ENCODE measurements at places on chromosomes 3 and 15. TPM values are rescaled to one million over a fixed set of nuclear protein-coding genes. Genes with fewer than 3 reads are reported as not detected.

- H3K36me3 ChIP-seq: no peaks in the 10 kb centered on the region
- H3K4me3 ChIP-seq: no peak overlapping the region
- no peak overlapping the region for H3K27ac ChIP-seq
- no peaks in the 10 kb centered on the region for H3K4me1 ChIP-seq
- no peaks in the 10 kb centered on the region for H3K27me3 ChIP-seq
- no peak for DNase-seq
Observed at GRCh38 chr3:6281662-6282061, 579.3 kb upstream of the GRM7 start.

GRCh38 chr3:31232055-31233025 is 300.4 kb upstream of the STT3B start:
- H3K4me3 ChIP-seq: no peak overlapping the region
- DNase-seq: no peak
- no peaks in the 10 kb centered on the region for H3K27me3 ChIP-seq
- no peak overlapping the region for H3K27ac ChIP-seq

DNA sequence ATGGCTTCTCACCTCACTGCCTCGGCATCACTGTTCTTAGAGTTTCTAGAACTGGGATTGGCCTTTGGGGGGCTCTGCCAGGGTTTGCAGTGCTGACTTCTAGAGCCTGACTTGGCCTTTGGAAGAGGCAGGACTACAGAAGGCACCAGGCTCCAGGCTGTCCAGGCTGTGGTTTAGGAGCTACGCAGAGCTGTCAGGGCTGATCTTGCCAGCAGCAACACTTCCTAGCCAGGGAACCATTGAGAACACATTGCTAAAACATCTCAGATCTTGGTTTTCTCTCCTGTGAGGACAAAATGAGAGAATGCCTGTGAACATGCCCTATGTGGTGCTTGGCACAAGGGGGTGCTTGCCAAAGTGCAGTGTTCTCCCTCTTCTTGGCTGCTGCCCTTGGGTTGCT is 34.6 kb upstream of the APEH start:
- no peaks in the 10 kb centered on the region for H3K36me3 ChIP-seq
- H3K27ac ChIP-seq: no peak overlapping the region
- H3K4me1 ChIP-seq: no peaks in the 10 kb centered on the region
- DNase-seq: no peak
- H3K27me3 ChIP-seq: no peaks in the 10 kb centered on the region

DNA sequence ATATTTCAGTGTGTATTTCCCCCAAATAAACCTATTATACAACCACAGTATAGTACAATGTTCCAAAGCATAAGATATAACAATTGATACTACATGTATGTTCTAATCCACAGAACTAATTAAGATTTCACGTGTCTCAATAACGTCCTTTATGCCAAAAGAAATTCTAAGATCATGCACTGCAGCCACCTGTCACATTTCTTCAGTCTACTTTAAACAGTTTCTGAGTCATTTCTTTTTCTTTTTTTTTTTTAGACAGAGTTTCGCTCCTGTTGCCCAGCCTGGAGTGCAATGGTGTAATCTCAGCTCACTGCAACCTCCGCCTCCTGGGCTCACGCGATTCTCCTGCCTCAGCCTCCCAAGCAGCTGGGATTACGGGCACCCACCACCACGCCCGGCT is 190.2 kb downstream of the STAG1 start:
- H3K27ac ChIP-seq: no peak overlapping the region
- H3K4me3 ChIP-seq: no peak overlapping the region
- no peaks in the 10 kb centered on the region for H3K27me3 ChIP-seq
- H3K36me3 ChIP-seq: peaks cover 1% of the 10 kb centered on the region
- DNase-seq: no peak

DNA sequence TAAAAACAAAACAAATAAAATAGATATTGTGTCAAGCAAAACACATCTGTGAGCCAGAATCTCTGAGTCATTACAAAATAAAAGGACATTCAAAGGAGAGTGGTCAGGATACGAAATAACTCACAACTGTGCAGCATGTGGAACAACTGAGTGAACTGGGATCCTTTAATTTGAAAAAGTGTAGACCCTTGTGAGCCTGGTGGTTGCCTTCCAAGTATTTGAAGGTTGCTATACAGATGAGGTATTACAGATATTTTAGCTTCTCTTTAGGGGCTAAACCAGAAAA is 26.7 kb downstream of the KCNMB2 start:
- no peaks in the 10 kb centered on the region for H3K4me1 ChIP-seq
- DNase-seq: no peak
- H3K4me3 ChIP-seq: no peak overlapping the region
- H3K27ac ChIP-seq: no peak overlapping the region
- no peaks in the 10 kb centered on the region for H3K27me3 ChIP-seq
- H3K36me3 ChIP-seq: no peaks in the 10 kb centered on the region

DNA sequence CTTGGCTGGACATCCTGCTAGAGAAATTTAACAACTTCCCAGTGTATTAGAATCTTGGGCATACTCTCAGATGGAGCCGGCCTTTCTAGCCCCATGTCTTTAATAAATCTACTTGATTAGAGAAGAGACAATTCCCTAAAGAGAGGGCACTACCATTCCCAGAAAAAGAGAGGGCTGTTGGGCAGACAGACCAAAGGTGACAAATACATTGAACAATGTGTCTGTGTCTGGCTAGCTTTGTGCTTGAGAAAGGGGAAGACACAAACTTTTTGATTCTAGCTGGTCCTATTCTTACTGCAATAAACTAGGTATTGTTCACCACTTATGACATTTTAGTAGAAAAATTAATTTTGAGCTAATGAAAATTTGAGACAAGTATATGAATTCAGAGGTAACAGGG is 57.7 kb downstream of the DUT start:
- no peaks in the 10 kb centered on the region for H3K4me1 ChIP-seq
- no peak for DNase-seq
- no peaks in the 10 kb centered on the region for H3K27me3 ChIP-seq
- no peak overlapping the region for H3K27ac ChIP-seq

- H3K4me3 ChIP-seq: peak overlapping the region; percentile 34
- DNase-seq: no peak
- H3K27ac ChIP-seq: no peak overlapping the region
- no peaks in the 10 kb centered on the region for H3K27me3 ChIP-seq
- H3K36me3 ChIP-seq: peaks cover 5% of the 10 kb centered on the region
Observed at GRCh38 chr15:40565333-40566238, 744 bp upstream of the CCDC32 start.

DNA sequence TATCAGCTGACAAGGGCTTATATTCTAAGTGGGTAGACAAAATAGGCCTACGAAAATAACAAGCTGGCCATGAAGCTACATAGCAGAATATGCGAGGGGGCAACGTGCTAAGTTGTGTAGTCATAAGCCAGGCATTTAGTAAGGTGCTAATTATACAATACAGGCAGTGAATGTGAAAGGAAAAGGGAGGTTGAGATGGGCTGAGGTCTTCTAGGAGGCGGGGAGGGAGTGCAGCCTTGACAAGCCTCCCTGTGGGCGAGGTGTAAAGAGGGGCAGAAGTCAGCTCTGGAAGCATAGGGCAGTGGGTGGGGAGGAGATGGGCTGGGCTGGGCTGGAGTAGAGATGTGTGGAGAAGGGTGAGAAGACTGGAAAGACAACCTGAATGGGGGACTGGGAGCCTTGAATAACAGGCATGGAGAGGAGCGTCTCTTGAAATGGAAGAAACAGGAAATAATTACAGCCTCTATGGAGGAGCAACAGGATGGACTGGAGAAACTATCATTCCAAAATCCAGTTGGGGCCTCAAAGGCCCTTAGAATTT is 1.2 kb downstream of the TIGIT start:
- no peak overlapping the region for H3K4me3 ChIP-seq
- H3K27me3 ChIP-seq: no peaks in the 10 kb centered on the region
- H3K4me1 ChIP-seq: no peaks in the 10 kb centered on the region

DNA sequence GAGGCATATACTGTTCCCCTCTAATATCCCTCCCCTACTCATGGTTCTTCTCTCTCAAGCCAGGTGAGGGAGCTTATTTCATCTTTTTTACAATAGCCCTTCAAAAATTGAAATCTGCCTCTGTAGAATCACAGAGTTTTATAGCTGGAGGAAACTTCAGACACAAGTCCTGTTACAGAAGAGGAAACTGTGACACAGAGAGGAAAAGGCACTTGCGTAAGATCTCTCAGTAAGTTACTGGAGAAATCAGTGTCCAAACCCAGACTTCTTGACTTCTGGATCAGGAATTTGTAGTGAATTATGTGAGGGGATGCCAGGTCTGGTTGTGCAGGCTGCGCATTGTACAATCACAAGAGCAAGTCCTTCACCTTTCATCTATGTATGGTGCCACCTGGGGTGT is 4.6 kb downstream of the FGD5 start:
- no peaks in the 10 kb centered on the region for H3K27me3 ChIP-seq
- peaks cover 5% of the 10 kb centered on the region for H3K4me1 ChIP-seq
- DNase-seq: no peak
- H3K4me3 ChIP-seq: no peak overlapping the region
- no peaks in the 10 kb centered on the region for H3K36me3 ChIP-seq

- peak within 1 kb of the TSS; percentile 88 for H3K4me3 ChIP-seq
- no peaks in the 10 kb centered on the region for H3K36me3 ChIP-seq
- peaks cover 16% of the 10 kb centered on the region for H3K4me1 ChIP-seq
- peak within 1 kb of the TSS; percentile 93 for H3K27ac ChIP-seq
Observed at GRCh38 chr3:55486857-55487380, at the start of gene WNT5A. Gene WNT5A (minus strand): TSS chr3:55487306. CDS start chr3:55486985, 321 bp downstream.

- H3K27me3 ChIP-seq: no peaks in the 10 kb centered on the region
- H3K36me3 ChIP-seq: peaks cover 2% of the 10 kb centered on the region
- peaks cover 11% of the 10 kb centered on the region for H3K4me1 ChIP-seq
- DNase-seq: no peak
Observed at GRCh38 chr3:12648384-12648959, 15.4 kb downstream of the RAF1 start.

DNA sequence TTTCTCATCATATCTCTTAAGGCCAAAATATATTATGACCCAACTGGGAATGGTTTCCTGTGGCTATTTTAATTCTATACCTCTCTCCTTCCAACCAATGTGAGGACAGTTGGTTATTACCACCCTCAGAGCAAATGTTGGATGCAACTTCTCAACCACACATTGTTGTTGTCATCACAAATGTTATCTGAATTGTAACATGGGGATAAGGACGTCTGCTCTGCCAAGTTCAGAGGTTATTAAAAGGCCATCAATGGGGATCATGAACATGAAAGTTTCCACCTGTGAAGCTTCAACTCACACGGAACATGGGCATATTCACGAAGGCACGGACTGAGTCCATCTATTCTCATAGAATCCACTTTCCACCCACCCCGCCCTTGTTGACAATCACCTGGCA is 46.8 kb downstream of the MB21D2 start:
- DNase-seq: no peak
- H3K4me3 ChIP-seq: no peak overlapping the region
- H3K36me3 ChIP-seq: no peaks in the 10 kb centered on the region

DNA sequence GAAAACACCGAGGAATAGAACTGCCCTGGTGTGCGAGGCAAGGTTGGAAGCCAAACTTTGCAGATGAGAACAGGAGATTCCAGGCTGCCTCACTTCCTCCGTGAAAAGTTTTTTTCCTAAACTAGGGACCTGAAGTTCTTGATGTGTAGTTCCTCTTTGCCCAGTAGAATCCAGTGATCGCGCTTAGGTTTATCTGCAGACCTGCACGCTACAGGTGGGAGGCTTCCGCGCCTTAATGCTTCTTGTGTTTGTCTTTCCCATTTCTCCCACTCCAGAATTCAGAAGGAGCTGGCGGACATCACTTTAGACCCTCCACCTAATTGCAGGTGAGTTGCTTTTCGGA is 5.4 kb downstream of the UBE2E1 start:
- H3K4me1 ChIP-seq: peaks cover 10% of the 10 kb centered on the region
- no peaks in the 10 kb centered on the region for H3K27me3 ChIP-seq
- peak overlapping the region; percentile 53 for H3K4me3 ChIP-seq

GRCh38 chr3:191302451-191302850 is 26.7 kb upstream of the CCDC50 start:
- H3K4me1 ChIP-seq: no peaks in the 10 kb centered on the region
- H3K27ac ChIP-seq: no peak overlapping the region
- H3K27me3 ChIP-seq: no peaks in the 10 kb centered on the region
- DNase-seq: no peak
- no peak overlapping the region for H3K4me3 ChIP-seq

Gene TNNC1
- 0.28 TPM for total RNA-seq

Gene HTR3E
- total RNA-seq: not detected

Gene DUOX1
- 0.08 TPM for total RNA-seq

Gene KNSTRN
- total RNA-seq: 9.0 TPM

Gene SYNM
- 6.4 TPM for total RNA-seq

Gene ATP13A5
- total RNA-seq: not detected

Gene ANKUB1
- not detected for total RNA-seq

Measured in liver (tissue), 10 donors.